ENCODE measurements at places on chromosomes 13 and 19.

GRCh38 chr13:114282041-114282670 lies 755 bp downstream of the UPF3A start:
- peak; percentile 1 for DNase-seq

DNA sequence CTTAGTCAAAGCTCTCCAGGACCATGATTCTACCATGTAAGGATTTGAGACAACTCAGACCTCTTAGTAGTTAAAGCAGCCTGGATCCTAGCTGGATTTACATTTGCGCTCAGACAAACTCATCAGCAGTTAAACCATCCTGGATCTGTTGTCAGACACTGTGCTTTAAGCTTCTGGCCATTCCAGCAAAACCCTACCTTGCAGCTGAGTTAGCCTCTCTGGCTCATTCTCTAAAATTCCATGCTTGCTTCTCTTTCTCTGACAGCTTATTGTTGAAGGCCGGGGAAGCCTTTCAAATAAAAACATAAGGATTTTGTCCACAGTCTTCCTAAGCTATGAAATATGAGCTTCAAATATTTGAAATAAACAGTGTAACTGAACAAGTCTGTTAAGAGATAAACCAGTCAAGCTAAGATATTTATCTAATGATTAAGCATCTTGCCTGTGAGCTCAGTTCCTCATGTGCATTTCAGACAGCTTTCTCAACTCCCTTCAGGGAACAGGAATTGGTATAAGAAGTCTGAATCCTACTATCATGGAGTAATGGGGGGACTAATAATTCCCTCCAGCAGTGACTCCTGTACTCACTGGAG lies 89.3 kb downstream of the SLAIN1 start:
- DNase-seq: no peak

- DNase-seq: peak; percentile 9
Measured at GRCh38 chr13:40402931-40403431, 263.5 kb downstream of the FOXO1 start.

DNA sequence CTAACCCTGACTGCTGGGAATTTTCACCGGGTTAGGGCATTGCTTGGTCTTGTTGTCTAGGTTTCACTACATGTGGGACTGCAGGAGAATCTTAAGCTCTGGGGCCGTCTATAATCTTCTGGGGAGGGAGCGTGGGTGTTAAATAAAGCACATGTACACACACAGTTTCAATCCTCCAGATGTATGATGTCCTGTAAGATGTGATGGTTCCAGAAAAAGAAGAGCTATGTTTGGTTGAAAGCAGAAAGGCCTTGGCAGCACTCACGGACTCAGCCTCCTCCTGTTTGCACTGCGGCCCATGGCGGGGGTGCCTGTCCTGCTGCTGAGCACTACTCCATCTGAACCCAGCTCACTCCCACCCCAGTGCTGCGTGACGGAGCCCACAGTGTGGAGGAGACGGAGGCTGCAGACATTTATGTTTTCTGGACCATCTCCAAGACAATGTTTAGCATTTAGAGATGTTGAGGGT lies 343.5 kb downstream of the TEX29 start:
- DNase-seq: no peak

DNA sequence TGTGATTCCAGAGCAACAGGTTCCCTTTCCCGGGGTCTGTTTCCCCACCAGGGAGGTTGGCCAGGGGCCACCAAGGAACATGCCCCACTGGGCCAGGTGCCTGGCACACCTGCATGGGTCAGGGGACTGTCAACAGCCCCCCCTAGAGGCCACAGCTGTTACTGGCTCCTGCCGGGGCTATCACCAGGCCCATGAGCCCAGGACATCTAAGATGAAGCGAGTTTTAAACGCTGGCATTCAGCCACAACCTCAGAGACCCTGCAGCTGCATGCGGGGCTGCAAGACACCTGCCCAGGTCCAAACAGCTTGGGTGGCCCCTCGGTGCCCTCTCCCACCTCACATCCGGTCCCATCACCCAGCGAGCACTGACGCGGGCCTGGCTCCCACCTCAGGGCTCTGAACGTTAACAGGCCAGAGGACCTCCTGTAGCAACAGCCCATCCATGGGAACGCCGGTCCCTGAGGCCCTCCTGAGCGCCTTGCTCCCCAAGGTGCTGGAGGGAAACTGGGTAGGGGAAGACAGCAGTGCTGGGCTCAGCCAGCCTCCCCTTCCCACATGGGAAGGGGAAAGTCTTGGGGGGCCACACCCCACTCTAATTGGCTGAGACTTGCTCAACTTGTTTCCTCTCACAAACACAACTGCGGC lies 12.0 kb downstream of the KHSRP start:
- peak; percentile 48 for DNase-seq

DNA sequence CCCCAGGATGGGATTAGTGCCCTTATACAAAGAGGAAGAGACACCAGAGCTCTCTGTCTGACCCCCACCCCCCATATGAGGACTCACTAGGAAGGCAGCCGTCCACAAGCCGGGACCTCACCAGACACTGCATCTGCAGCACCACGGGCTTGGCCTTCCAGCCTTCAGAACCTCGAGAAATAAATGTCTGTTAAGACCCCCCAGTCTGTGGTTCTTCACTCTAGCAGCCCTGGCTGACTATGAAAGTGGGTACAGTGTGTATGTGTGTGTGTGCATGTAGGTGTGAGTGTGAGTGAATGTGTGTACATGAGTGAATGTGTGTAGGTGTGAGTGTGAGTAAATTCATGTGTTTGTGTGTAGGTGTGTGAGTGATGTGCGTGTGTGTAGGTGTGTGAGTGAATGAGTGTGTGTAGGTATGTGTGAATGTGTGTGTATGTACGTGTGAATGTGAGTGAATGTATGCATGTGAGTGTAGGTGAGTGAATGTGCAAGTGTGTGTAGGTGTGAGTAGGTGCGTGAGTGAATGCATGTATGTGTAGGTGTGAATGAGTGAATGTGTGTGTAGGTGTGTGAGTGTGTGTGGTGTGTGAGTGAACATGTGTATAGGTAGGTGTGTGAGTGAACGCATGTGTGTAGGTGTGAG lies 201.6 kb upstream of the ZNF536 start:
- DNase-seq: no peak

- no peak for DNase-seq
Measured at GRCh38 chr19:41193430-41194156, 574 bp downstream of the CYP2S1 start.

DNA sequence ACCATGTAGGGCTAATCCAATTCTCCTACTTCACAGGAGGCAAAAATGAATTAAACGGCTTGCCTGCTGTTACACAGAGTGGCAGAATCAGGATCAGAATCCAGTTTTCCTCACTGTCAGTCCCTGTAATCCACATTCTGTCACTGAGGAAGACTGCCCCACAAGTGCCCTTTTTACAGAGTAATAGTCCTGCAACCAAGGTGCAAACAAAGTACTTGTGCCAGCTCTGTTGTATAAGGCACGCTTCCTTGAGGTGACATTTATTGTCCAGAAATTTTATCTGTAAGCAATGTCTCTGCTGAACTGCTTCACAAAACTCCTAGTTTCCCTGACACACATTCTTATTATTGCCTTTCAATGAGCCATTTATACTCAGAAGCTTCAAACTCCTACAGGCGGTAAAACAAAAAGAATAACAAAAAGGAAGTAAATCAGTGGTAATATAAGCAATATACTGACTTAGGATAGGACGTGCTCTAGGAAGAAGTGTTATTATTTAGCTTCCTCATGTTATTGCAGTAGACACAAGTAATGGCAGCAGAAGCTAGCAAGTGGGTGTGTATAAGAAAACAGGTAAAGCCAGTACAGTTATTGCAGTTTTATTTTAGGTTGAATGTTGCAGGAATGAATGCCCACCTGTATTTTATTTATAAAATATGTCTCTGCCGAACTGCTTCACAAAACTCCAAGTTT lies 28.8 kb downstream of the SPRY2 start:
- DNase-seq: no peak

Data from Calu3 (cell line).